CD8-positive, alpha-beta T cell (primary cell): ENCODE measurements at places on chromosomes 3 and 15.

- no peak for DNase-seq
Measured at GRCh38 chr15:36893276-36893675, 207.1 kb downstream of the MEIS2 start.

DNA sequence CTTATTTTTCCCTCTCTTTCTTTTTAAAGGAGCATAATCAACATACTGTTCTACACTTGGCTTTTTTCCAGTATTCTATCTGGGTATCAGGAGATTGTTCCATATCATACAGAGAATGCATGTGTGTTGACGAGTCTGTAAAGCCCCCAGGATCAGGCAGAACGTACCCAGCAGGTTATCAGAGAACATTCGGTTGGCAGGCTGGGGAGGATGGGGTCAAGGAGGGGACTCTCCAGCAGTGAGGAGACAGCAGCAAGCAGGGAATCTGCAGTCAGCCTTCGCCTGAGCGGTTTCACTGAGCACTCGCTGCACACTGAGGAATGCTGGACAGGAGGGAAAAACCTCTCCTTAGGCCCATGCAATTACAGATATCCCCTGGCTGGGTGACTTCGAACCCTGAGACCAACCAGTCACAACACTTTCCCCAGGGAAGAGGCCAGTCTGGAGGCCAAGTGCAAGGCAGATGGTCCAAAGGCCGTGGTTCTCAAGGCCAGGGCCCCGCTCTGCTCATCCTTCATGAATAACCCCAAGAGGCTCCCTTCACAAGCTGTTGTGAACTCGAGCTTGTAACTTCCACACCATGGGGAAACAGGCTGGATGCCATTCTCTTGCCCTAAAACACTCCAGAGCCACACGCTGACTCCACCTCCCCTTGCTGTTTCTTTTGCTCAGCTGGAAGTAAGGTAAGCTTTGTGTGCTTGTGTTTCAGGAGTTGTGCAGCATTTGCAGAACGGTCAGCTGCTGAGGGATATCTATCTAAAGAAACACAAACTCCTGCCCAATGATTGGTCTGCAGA, 60.1 kb downstream of the PXYLP1 start:
- DNase-seq = no peak

DNA sequence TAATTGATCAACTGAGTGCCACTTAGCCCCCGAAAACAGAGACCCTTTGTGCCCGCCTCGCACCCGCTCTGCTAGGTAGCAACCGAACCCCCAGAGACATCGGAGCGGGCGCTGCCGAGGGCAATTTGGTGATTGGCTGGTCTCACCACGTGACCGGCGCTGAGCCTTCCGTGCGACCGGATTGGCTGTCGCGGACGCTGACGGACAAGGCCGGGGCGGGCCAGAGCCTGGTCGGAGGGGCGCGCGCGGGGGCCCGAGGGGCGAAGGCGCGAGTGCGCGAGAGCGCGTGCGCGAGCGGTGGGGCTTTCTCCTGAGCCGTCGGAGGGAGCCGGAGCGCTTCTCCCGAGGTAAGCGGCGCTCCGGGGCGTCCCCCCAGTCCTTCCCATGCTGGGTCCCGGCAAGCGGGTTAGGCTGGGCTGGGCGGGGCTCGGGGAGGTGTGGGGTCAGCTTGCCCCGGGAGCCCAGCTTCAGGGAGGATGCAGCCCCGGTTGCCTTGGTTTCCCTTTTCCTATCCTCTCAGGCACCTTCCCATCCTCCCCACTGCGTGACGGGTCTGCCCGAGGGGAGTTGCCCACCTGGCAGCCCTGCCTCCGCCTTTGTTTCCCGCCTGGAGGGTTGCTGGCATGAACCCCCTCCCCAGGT, at the start of gene TMEM108:
Gene TMEM108 (plus strand): TSS at position 303 of the 642 bp plus-strand sequence.
- no peak for DNase-seq

GRCh38 chr3:151871639-151872468, 1.6 kb upstream of the SUCNR1 start:
- DNase-seq = no peak

- no peak for DNase-seq
Measured at GRCh38 chr3:186239321-186239720, 122.7 kb downstream of the DGKG start.

DNA sequence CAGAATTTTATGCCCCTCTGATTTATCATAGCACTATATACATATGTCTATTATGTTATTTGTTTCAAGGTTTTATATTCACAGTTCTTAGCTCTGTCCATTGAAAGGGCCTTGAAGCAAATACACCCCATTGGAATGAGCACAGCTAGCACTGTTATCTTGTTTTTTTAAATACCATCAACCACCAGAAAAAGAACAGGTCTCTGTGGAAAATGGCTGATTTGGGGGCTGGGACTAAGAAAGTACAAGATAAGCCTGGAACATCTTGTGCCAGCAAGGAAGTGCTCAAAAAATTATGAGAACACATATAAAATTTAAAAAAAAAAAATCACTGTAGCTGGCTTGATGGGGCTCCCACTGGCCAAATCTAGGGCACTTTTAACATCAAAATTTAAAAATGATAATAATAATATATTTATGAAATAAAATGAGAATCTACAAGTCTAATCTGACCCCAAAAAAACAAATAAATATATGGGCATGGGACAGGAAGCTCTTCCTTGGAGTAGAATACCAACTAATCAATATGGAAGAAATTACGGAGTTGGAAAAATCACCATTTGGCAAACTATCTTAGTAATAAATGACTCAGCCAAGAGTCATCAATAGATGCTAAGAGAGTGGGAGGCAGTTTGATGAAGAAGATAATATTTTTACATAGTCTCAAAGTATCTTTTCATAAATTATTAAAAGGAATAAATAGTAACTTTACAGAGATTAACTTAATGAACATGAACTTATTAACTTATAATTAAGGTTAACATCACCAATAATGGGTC, 20.5 kb downstream of the IFT80 start:
- no peak for DNase-seq
